ENCODE measurements at places on chromosomes 2 and 18. TPM values are rescaled to one million over a fixed set of nuclear protein-coding genes. Genes with fewer than 3 reads are reported as not detected.

GLB1L gene
- total RNA-seq = 2.5 TPM

DGKD gene
- total RNA-seq = 94.6 TPM

TUBA3E gene
- total RNA-seq = not detected

C1GALT1C1L gene
- 0.22 TPM for total RNA-seq

COL6A3 gene
- total RNA-seq = 80.9 TPM

ALPG gene
- total RNA-seq = 3.3 TPM

TMEM182 gene
- total RNA-seq = 3.4 TPM

CPO gene
- total RNA-seq = not detected

PHOSPHO2 gene
- 5.3 TPM for total RNA-seq

PKP4 gene
- 67.3 TPM for total RNA-seq

ABCG8 gene
- 0.12 TPM for total RNA-seq

FSIP2 gene
- total RNA-seq = 5.9 TPM

SEC11C gene
- 50.8 TPM for total RNA-seq

TMEM178A gene
- total RNA-seq = 1.0 TPM

TFCP2L1 gene
- total RNA-seq = 54.2 TPM

C2orf66 gene
- total RNA-seq = 0.19 TPM

TGIF1 gene
- 80.6 TPM for total RNA-seq

DNAJC27 gene
- total RNA-seq = 3.9 TPM

REG3A gene
- total RNA-seq = 0.79 TPM

DCDC2C gene
- not detected for total RNA-seq

BCL11A gene
- total RNA-seq = 27.1 TPM

FAM124B gene
- 0.37 TPM for total RNA-seq

POTEC gene
- total RNA-seq = not detected

INO80B gene
- total RNA-seq = 18.2 TPM

TUBA4B gene
- total RNA-seq = not detected

DSC1 gene
- 0.17 TPM for total RNA-seq

NPC1 gene
- total RNA-seq = 32.3 TPM

NYAP2 gene
- total RNA-seq = 0.05 TPM

CDH20 gene
- total RNA-seq = not detected

CAPN13 gene
- 25.5 TPM for total RNA-seq

SERPINB12 gene
- not detected for total RNA-seq

EIF2AK3 gene
- total RNA-seq = 23.0 TPM

CD8A gene
- 1.6 TPM for total RNA-seq

RUFY4 gene
- not detected for total RNA-seq

ALK gene
- 0.19 TPM for total RNA-seq

SERPINB4 gene
- not detected for total RNA-seq

KCNE4 gene
- total RNA-seq = 0.42 TPM

LIMS4 gene
- 0.40 TPM for total RNA-seq

PRSS56 gene
- not detected for total RNA-seq

TTC21B gene
- 13.2 TPM for total RNA-seq

HOXD1 gene
- 8.3 TPM for total RNA-seq

PSMA8 gene
- total RNA-seq = not detected

FSHR gene
- not detected for total RNA-seq

ZBTB7C gene
- 36.4 TPM for total RNA-seq

CHRNG gene
- total RNA-seq = not detected

TGFA gene
- 21.4 TPM for total RNA-seq

MATN3 gene
- total RNA-seq = 0.12 TPM

DNAJC5G gene
- not detected for total RNA-seq

SESTD1 gene
- total RNA-seq = 25.5 TPM

KIF5C gene
- 1.6 TPM for total RNA-seq

NPPC gene
- total RNA-seq = 3.2 TPM

TANC1 gene
- 32.7 TPM for total RNA-seq

TSPYL6 gene
- not detected for total RNA-seq

TEKT4 gene
- not detected for total RNA-seq
